Caco-2 (cell line): ENCODE measurements at places on chromosomes 6 and 20. TPM values are rescaled to one million over a fixed set of nuclear protein-coding genes. Genes with fewer than 3 reads are reported as not detected.

DNA sequence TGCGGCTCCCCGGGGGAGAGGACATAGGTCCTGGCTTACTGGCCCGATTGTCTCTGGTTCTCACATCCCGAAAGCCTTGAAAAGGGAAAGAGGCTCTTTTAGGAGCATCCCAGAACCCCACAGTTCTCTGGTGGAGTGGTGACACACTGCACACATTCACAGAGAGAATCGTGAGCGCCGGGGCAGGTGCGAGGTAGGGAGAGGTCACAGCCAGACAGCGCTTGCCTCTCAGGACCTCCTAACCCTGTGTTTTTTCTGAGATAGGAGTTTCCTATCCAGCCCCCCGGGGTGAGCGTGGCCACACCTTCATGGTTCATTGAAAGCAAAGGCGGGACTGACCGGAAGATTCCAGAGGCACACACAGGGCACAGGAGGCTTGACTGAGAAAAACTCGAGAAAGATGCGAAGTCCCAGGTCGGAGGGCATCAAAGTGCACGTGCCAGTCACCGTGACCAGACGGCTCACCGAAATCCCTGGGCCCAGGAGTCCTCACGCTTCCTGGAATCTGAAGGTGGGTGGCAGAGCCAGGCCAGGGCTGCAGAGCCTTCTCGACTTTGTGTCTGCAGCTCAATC is 46.5 kb upstream of the FRMD1 start:
- no peaks in the 10 kb centered on the region for H3K36me3 ChIP-seq
- no peak for DNase-seq
- no peak overlapping the region for H3K27ac ChIP-seq
- no peaks in the 10 kb centered on the region for H3K27me3 ChIP-seq

DNA sequence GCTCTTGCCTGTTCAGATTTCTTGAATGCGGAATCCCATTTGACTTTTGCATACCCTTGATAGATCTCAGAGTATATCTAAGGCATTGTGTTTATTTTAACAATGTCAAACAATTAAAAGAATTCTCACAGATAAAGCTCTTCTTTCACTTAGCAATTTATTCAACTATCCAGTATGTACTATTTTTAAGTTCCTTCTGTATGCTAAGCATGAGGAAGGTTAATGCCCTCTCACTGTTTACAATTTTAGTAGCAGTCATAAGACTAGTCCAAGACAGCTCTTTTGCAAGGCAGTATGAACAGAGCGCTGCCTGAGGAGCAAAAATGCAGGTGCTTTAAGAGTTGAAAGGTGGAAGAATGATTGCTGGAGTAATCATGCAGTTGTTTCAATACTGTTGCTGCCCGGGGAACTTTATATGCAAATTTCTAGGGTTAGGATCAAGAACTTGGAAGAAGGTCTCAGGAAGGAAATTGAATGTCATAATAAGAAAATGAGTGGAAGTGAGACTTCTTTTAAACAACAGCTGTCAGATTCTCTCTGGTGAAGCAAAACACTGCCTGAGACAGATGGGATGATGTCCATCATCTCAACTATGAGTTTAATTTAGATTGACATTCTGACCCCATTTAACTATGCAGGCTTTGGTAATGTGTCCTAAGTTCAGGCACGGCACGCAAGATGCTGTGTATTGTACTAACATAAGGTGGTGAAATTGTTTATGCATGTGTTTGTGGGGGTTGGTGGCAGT is 1303.5 kb upstream of the CITED2 start:
- H3K36me3 ChIP-seq = no peaks in the 10 kb centered on the region
- DNase-seq = no peak
- H3K27ac ChIP-seq = no peak overlapping the region
- H3K4me1 ChIP-seq = no peaks in the 10 kb centered on the region

DNA sequence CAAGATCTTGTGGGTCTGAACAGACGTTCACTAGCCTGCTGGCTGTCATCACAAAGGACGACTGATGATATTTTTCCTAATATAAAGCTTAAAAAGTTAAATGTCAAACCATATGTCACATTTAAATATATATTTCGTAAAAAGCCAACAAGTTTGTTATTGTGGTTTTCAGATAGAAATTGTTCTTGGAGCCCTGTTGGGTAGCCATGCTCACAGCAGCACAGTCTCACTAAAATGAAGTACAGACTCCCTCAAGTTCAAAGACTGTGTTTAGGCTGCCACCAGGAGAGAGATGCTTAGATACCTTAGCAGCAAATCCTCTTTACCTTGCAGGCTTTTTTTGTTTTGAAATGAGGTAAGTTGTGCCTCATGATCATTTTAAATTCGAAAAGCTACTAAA is 17.8 kb downstream of the EEF1E1 start:
- no peak overlapping the region for H3K4me3 ChIP-seq
- DNase-seq = no peak
- no peaks in the 10 kb centered on the region for H3K36me3 ChIP-seq
- no peaks in the 10 kb centered on the region for H3K27me3 ChIP-seq
- H3K4me1 ChIP-seq = peaks cover 61% of the 10 kb centered on the region

DNA sequence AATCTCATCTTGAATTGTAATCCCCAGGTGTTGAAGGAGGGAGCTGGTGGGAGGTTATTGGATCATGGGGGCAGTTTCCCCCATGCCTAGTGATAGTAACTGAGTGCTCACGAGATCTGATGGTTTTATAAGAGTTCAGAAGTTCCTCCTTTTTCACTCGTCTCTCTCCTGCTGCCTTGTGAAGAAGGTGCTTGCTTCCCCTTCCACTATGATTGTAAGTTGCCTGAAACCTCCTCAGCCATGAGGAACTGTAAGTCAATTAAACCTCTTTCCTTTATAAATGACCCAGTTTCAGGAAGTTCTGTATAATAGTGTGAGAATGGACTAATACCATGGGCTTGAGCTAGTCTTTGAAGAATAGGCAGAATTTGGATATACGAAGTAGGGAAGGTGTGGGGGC is 113.9 kb downstream of the RIN2 start:
- no peak overlapping the region for H3K27ac ChIP-seq
- no peaks in the 10 kb centered on the region for H3K36me3 ChIP-seq
- H3K4me3 ChIP-seq = no peak overlapping the region
- peaks cover 2% of the 10 kb centered on the region for H3K4me1 ChIP-seq
- no peak for DNase-seq
- no peaks in the 10 kb centered on the region for H3K27me3 ChIP-seq

- H3K36me3 ChIP-seq = no peaks in the 10 kb centered on the region
- no peak overlapping the region for H3K4me3 ChIP-seq
- no peak overlapping the region for H3K27ac ChIP-seq
- no peak for DNase-seq
Observed at GRCh38 chr20:2753461-2754040, 46.9 kb downstream of the CPXM1 start.

DNA sequence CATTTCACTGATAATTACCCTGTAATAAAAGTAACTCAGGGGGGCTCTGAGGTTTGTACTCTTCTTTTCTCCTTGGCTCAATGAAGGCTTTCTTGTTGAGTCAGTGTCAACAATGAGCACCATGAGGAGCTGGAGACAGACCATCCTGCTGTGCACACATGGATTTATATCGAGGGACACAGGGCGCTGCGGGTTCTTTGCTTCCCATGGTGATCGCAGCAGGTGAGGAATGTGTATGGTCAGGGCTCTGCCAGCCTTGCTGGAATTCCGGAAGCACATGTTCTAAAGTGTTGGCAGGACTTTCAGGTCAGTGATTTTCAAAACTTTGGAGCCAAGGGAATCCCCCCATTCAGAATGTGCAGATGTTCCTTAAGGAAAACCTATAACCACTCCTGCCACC is 27.1 kb downstream of the SMOC2 start:
- no peak for DNase-seq
- no peak overlapping the region for H3K27ac ChIP-seq
- no peaks in the 10 kb centered on the region for H3K27me3 ChIP-seq
- no peaks in the 10 kb centered on the region for H3K4me1 ChIP-seq

GRCh38 chr6:23016696-23017095 is 447.3 kb downstream of the HDGFL1 start:
- no peaks in the 10 kb centered on the region for H3K27me3 ChIP-seq
- no peak for DNase-seq
- H3K4me1 ChIP-seq = no peaks in the 10 kb centered on the region

DNA sequence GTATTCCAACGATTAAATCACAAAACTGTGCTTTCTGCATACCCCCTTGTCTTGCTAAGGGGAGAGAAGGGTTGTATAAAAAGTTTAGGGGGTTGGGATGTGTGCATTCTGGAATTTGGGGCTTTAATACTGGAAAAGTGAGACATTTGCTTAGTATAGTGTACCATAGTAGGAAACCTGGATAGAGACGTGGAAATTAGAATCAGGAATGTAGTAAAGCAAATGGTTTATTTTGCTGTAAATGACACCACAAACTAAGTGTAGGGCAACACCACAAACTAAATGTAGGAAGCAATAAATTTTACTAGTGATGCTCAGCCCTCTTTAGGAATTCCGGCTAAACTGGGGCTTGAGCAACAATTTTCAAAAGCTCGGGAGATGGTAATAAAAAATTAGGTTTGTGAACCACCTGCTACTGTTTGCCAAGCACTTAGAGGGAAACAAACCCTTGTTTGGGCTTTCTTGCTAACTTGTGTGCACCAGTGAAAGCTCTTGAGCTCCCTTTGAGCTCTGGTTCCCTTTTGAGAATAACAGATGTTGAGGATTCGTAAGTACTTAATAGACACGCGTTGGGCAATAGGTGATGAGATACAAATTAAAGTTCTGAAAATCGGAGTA is 13.8 kb downstream of the BRD2 start:
- no peak for DNase-seq
- H3K4me1 ChIP-seq = peaks cover 33% of the 10 kb centered on the region
- H3K27me3 ChIP-seq = no peaks in the 10 kb centered on the region
- peaks cover 5% of the 10 kb centered on the region for H3K36me3 ChIP-seq
- no peak overlapping the region for H3K4me3 ChIP-seq
- H3K27ac ChIP-seq = peak overlapping the region; percentile 3

GRCh38 chr20:46757754-46758678 is 48.6 kb downstream of the SLC2A10 start:
- H3K27ac ChIP-seq = no peak overlapping the region
- no peak overlapping the region for H3K4me3 ChIP-seq
- peaks cover 1% of the 10 kb centered on the region; the same call in 1 of the 2 replicates for H3K27me3 ChIP-seq
- DNase-seq = peak; percentile 85
- H3K4me1 ChIP-seq = no peaks in the 10 kb centered on the region
- H3K36me3 ChIP-seq = no peaks in the 10 kb centered on the region

DNA sequence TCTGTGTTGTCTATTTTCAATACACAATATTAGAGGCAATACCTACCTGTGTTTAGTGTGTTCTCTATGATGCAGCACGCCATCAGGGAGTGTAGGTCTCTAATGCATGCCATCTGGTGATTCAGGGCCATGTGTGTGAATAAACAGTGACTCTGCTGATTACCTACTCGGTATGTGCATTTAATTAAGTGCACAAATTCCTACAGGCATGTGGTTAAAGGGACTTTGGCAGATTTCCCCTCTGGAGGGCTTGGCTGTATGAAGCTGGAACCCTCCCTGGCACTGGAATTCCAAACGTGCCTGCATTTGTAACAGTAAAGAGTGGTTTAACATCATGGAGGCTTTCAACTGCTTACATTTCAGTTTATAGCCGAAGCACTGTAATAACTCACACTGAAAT is 401.5 kb upstream of the SASH1 start:
- no peaks in the 10 kb centered on the region for H3K36me3 ChIP-seq
- no peak overlapping the region for H3K27ac ChIP-seq
- no peaks in the 10 kb centered on the region for H3K4me1 ChIP-seq
- no peak overlapping the region for H3K4me3 ChIP-seq
- no peak for DNase-seq

- no peak overlapping the region for H3K27ac ChIP-seq
- DNase-seq = peak; percentile 50
- H3K36me3 ChIP-seq = no peaks in the 10 kb centered on the region
Observed at GRCh38 chr6:8085053-8085511, 17.3 kb downstream of the EEF1E1 start.

DNA sequence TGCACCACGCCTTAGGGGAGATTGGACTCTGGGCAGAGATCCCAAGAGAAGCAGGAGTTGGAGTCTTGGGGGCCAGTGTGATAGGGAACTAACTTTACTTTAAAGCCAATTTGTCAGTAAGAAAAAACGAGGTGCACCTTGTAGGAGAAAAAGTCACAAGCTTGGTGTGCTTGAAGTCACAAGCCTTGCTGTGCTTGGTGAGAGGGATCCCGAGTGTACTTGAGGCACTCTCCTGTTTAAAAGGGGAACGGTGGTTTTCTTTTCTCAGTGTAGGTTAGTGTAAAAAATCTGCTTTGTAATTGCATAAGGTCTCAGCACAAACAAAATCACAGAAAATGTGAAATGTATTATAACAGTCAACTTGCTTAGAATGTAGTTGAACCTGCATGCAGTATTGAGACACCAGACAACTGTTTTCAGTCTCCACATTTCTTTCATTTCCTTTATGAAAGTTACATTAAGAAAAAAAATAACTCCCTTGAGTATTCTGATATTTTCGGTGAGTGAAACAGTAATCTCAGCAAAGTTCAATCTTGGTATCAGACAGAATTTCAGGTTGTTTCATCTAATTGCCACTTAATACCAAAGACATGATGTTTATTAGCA is 111.1 kb upstream of the DUSP22 start:
- H3K4me1 ChIP-seq = no peaks in the 10 kb centered on the region
- H3K4me3 ChIP-seq = no peak overlapping the region
- H3K27me3 ChIP-seq = no peaks in the 10 kb centered on the region
- no peaks in the 10 kb centered on the region for H3K36me3 ChIP-seq
- no peak overlapping the region for H3K27ac ChIP-seq

GRCh38 chr20:54138427-54138826 is 35.4 kb downstream of the CYP24A1 start:
- H3K4me3 ChIP-seq = no peak overlapping the region
- H3K27me3 ChIP-seq = no peaks in the 10 kb centered on the region
- H3K27ac ChIP-seq = no peak overlapping the region
- peaks cover 43% of the 10 kb centered on the region for H3K4me1 ChIP-seq
- no peaks in the 10 kb centered on the region for H3K36me3 ChIP-seq
- DNase-seq = no peak

- no peaks in the 10 kb centered on the region for H3K4me1 ChIP-seq
- H3K36me3 ChIP-seq = no peaks in the 10 kb centered on the region
- no peak overlapping the region for H3K27ac ChIP-seq
- no peak overlapping the region for H3K4me3 ChIP-seq
- no peaks in the 10 kb centered on the region; the same call in 1 of the 2 replicates for H3K27me3 ChIP-seq
- no peak for DNase-seq
Observed at GRCh38 chr6:436308-437036, 44.9 kb downstream of the IRF4 start.

DNA sequence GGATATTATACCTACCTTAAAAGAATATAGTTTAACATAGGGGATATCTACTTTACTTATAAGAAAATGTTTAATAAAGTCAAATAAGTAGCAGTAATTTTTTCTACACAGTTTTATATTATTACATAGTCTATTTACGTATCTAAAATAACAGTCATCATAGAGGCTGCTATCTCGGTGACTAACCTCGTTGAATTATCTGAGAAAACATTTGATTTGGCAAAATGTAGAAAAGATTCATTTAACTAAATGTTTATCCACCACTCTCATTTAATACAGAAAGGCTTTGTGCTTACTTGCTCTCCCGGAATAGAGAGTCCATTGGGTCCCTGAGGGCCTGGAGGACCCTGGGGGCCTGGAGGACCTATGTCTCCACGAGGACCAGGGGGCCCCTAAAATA is 103.6 kb downstream of the COL12A1 start:
- H3K36me3 ChIP-seq = peaks cover 1% of the 10 kb centered on the region; the same call in 1 of the 2 replicates
- no peak overlapping the region for H3K4me3 ChIP-seq
- no peak for DNase-seq
- H3K27ac ChIP-seq = no peak overlapping the region
- no peaks in the 10 kb centered on the region for H3K27me3 ChIP-seq

- no peak for DNase-seq
- H3K36me3 ChIP-seq = no peaks in the 10 kb centered on the region
- H3K4me1 ChIP-seq = no peaks in the 10 kb centered on the region
Observed at GRCh38 chr6:161511447-161512095, 237.7 kb upstream of the AGPAT4 start.

Gene SLC4A11
- total RNA-seq = 8.6 and 9.5 TPM in 2 replicates

Gene DNMT3B
- 95.5 and 105 TPM in 2 replicates for total RNA-seq

Gene INSM1
- not detected in 2 replicates for total RNA-seq
